ENCODE measurements at places on chromosomes 1 and 21. TPM values are rescaled to one million over a fixed set of nuclear protein-coding genes. Genes with fewer than 3 reads are reported as not detected.

Gene TARBP1
- total RNA-seq, result 70.8 TPM

Gene PAQR6
- 25.6 TPM for total RNA-seq

Gene TCHHL1
- not detected for total RNA-seq

Gene NBPF3
- total RNA-seq, result 16.4 TPM

Gene ADGRL4
- 4.2 TPM for total RNA-seq

Gene PRKAA2
- 39.9 TPM for total RNA-seq

Gene OR2AK2
- total RNA-seq, result 2.1 TPM

Gene DLGAP3
- 23.8 TPM for total RNA-seq

Gene KCNE2
- 0.23 TPM for total RNA-seq

Gene SPRR1B
- total RNA-seq, result not detected

Gene FMO1
- 2.3 TPM for total RNA-seq

Gene FCRL5
- total RNA-seq, result not detected

Gene APOBEC4
- total RNA-seq, result 0.23 TPM

Gene NR0B2
- total RNA-seq, result not detected

Gene KIAA1614
- 2.3 TPM for total RNA-seq

Gene ATG4C
- total RNA-seq, result 24.2 TPM

Gene LCE1C
- not detected for total RNA-seq

Gene NMNAT2
- total RNA-seq, result 51.0 TPM

Gene CLDN14
- not detected for total RNA-seq

Gene PYCR2
- 24.0 TPM for total RNA-seq

Gene MSH4
- total RNA-seq, result 1.6 TPM

Gene CCT3
- total RNA-seq, result 279 TPM

Gene RNU1-2
- total RNA-seq, result under 0.01 TPM

Data from diencephalon (tissue), 1 donor.